ENCODE measurements at places on chromosomes 4 and X. TPM values are rescaled to one million over a fixed set of nuclear protein-coding genes. Genes with fewer than 3 reads are reported as not detected.

DNA sequence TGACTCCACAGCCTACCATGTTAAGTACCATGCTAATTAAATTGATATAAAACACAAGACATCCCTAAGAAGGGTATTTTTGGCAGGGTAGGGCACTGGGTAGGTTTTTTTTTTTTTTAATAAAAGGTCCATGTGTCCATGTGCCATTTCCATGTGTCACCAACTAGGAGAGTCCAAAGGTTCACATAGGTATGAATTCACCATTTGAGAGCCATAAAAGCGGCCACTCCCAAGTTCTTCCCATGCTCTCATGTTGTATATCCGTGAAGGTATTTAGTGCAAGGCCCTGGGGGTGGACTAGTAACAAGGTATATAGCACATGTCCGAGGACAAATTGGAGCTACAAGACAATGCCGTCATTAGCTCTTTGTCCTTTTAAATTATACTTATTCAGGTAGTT lies 107.3 kb downstream of the PDE5A start:
- no peak for DNase-seq
- no peak overlapping the region for H3K4me3 ChIP-seq
- peaks cover 27% of the 10 kb centered on the region for H3K36me3 ChIP-seq
- no peak overlapping the region for H3K27ac ChIP-seq

DNA sequence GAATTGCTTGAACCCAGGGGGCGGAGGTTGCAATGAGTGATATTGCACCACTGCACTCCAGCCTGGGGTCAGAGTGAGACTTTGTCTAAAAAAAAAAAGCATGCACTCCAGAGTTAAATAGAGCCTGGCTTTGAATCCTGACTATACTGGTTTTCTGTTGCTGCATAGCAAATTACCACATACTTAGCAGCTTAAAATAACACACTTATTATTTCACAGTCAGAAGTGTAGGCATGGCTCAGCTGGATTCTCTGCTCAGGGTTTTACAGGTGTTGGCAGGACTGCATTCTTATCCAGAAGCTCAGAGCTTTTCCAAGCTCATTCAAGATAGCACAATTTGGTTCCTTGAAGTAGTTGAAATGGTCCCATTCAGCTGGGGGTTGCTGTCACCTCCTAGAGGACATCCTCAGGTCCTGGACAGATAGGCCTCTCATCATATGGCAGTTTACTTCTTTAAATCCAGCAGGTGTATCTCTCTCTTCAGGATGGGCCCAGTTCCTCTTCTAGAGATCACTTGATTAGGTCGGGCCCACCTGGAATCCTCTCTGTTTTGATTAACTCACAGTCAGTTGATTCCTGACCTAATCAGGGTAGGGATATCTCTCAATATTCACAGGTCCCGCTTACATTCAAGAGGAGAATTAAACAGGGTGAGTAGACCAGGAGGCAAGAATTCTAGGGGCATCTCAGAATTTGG lies 26.8 kb downstream of the DOCK11 start:
- no peak overlapping the region for H3K4me3 ChIP-seq
- peaks cover 31% of the 10 kb centered on the region for H3K36me3 ChIP-seq
- H3K4me1 ChIP-seq = peaks cover 79% of the 10 kb centered on the region

DNA sequence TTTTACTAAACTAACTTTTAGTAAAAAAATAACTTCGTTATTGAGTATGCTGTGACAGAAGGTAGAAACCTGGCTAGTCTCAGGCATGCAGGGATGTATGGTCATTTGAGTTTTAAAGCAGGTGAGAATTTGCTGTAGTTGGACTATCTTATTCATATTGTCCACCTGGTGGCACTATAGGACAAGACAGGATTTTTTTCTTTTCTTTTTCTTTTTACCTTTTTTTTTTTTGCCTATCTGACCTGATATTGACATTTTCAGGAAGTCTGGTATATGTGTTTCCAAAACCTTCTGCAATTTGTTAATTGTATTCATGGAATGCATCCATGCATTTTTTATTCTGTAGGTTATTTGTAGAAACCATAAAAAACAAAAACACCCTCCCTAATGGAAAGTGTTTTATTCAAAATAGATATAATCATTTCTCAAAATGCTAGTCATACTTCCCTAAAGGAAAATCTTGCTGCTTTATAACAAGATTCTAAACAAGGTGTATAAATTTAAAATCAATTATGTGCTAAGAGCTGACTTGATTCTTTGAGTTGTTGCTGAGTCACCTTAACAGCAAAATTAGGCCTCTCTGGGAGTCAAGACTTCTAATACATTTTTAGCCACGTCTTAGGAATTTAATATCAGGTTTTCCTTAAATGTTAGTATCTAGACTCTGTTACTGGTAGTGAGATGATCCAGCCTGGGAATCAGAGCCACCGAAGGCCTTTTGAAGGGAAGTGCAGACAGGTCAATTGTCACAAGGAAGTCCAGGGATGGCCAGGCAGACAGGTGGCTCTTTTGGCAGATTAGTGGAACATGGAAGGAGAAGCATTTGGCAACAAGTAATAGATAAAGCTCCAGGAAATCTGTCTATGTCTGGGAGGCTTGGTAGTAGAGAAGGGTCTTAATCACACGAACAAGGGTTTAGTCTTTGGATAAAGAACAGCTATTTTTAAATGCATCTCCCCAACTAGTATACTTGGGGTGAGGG lies 201.3 kb upstream of the GNPDA2 start:
- H3K36me3 ChIP-seq = no peaks in the 10 kb centered on the region
- DNase-seq = no peak
- no peaks in the 10 kb centered on the region for H3K27me3 ChIP-seq
- H3K4me3 ChIP-seq = no peak overlapping the region
- no peak overlapping the region for H3K27ac ChIP-seq
- no peaks in the 10 kb centered on the region for H3K4me1 ChIP-seq

GRCh38 chr4:71907071-71907470 lies 123.2 kb upstream of the GC start:
- no peak for DNase-seq
- no peak overlapping the region for H3K4me3 ChIP-seq
- H3K36me3 ChIP-seq = no peaks in the 10 kb centered on the region
- H3K27me3 ChIP-seq = no peaks in the 10 kb centered on the region

The P2RY4 gene
- total RNA-seq = 0.45 TPM

The EDNRA gene
- not detected for total RNA-seq

The C4orf36 gene
- total RNA-seq = 0.37 TPM

The RTL3 gene
- not detected for total RNA-seq

The KCNE5 gene
- total RNA-seq = 0.21 TPM
